Fibroblast of skin of right quadriceps (primary cell): ENCODE measurements at places on chromosomes 12 and 14.

- DNase-seq = no peak
Observed at GRCh38 chr12:50523772-50524171, 19.0 kb downstream of the DIP2B start.

DNA sequence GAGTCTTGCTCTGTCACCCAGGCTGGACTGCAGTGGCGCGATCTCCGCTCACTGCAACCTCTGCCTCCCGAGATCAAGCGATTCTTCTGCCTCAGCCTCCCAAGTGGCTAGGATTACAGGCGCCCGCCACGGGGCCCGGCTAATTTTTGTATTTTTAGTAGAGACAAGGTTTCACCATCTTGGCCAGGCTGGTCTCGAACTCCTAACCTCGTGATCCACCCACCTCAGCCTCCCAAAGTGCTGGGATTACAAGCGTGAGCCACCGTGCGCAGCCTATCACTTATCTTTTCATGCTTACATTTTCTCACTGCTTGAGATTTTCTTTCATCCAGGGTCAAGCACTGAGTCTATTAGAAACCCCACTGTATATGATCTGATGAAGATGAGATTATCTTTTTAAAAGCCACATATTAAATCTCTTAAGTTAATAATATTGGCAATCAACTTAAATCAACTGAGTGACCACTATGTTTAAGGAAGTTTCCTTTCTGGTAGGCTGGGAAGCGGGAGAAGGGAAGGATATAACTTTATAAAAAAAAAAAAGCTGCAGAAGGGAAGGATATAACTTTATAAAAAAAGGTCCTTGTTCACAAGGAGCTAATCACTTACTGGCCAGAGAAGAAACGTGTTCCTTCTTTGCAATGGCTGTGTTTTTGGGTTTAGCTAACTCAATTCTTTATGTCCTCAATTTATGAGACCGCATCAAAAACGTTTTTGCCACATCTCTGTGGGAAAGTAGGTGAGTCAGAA is 1.3 kb upstream of the MDM2 start:
- no peak for DNase-seq

DNA sequence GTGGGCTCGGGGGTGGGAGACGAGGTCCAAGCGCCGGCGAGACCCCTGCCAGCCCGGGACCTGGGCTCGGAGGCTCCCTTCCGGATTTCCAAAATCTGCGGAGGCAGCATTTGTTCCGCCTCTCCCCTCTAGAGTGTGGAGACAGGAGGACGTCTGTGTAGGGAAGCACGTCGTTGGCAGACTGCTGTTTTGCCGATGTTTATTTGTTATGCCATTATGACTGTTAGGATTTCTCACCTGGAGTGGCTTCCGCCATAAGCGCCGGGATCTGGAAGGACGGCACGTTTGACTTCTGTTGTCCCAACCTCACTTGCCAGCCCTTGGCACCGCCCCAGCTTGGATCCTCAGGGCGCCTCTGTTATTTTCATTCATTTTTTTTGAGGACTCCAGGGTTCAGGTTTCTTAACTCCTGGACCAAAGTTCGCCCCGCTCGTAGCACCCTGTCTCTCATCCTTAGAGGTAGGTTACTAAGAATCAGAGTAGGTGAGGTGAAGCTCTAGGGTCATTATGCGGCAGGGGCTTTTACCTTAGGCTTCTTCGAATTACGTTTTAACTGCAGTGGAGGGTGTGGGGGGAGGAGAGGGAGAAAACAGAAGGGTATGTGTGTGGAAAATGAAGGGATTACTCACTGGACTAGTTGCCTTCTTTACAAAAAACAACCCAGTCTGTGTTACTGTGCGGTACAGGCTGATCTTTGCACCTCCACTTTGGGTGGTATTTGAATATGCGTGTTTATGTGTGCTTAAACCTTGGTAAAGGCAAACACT is 547 bp upstream of the PYGL start:
- peak; percentile 18 for DNase-seq

- DNase-seq = no peak
Observed at GRCh38 chr14:80536456-80536855, 325.2 kb upstream of the DIO2 start.

GRCh38 chr14:104967386-104968152 is 10.6 kb downstream of the AHNAK2 start:
- DNase-seq = peak; percentile 29

DNA sequence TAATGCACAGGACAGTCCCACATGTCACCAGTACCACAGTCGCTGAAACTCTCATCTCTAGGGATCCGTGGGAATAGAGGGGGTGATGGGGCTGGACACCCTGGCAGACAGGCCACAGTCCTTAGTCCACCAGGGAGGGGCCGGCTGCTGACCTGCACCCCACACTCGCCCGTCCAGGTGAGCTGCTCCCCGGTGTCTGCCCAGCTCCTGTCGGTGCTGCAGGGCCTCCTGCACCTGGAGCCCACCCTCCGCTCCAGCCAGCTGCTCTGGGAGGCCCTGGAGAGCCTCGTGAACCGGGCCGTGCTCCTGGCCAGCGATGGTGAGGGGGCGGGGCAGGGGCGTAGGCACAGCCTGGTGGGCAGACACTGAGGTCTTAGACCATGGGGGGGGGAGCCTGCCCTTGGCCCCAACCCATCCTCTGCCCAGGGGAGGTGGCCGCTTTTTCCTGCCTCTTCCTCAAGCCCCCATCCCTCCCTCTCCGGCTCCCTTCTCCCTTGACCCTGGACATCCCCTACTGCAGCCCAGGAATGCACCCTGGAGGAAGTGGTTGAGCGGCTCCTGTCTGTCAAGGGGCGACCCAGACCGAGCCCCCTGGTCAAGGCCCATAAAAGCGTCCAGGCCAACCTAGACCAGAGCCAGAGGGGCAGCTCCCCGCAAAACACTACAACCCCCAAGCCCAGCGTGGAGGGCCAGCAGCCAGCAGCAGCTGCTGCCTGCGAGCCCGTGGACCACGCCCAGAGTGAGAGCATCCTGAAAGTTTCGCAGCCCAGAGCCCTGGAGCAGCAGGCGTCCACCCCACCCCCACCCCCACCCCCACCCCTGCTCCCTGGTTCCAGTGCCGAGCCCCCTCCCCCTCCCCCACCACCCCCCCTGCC is 17.1 kb upstream of the ADSS1 start:
- no peak for DNase-seq

GRCh38 chr14:90091393-90091792 is 29.6 kb downstream of the KCNK13 start:
- peak; percentile 55 for DNase-seq

- DNase-seq = no peak
Observed at GRCh38 chr14:54301359-54301758, 95.4 kb upstream of the CDKN3 start.

GRCh38 chr14:65263177-65263788 is 149.2 kb upstream of the FUT8 start:
- no peak for DNase-seq
